ENCODE measurements at places on chromosomes 6 and 20.

- DNase-seq, result no peak
Observed at GRCh38 chr6:161676586-161676985, 402.7 kb upstream of the AGPAT4 start.

DNA sequence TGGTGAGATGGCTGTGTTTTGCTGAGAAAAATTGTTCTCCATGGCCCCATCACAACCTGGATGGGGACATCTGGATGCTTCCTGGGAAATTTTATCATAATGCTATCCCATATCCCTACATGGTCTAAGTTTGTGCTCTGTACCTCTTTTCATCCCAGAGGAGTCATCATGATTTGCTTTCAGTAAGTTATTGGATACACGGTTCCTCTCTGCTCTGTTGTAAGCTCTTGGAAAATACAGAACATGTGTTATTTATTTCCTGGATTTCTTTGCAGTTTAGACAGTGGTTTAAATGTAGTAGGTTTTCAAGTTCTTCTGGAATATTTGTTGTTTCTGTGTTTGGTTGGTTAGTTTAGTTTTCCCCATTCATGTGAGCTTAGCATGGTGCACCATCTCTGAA lies 129.2 kb upstream of the ECI2 start:
- no peak for DNase-seq

DNA sequence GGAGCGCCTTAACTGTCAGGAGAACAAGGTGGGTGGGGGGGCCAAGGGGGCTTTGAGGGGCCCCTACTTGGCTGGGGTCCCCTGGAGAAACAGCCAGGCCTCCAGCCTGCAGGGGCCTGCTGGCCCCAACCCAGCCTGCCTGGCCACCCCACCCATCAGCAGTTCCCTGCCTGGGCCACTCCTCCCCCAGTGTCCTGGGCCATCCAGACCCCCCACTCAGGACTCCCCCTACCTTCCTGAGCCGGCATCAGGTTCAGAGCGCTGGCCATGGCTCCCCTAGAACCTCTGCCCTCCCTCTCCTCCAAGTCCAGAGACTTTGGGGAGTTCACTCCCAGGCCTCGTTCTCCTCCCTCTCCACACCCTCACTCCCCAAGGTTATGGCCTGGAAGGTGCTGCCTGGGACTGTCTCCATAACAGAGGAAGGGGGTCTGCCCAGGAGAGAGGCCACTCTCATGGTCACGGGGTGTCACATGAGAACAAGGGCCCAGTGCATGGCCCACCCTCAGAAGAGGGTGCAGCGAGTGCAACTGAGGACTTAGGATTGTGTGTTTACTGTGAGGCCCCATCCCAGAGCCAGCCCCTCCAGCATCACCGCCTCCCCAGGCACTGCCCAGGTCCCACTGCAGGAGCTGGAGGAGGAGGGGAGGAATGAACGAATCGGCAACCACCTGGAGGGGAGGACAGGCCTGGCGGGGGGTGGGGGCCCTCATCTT lies 6.0 kb downstream of the SLC17A9 start:
- DNase-seq, result no peak

GRCh38 chr6:100186552-100186951 lies 192.5 kb upstream of the MCHR2 start:
- no peak for DNase-seq

- no peak for DNase-seq
Observed at GRCh38 chr6:133298335-133298734, 57.2 kb downstream of the EYA4 start.

GRCh38 chr20:31406115-31406514 lies at the start of gene DEFB121:
Gene DEFB121, minus strand, starts transcription at chr20:31406215. Its CDS starts 63 bp downstream, at chr20:31406152.
- no peak for DNase-seq

GRCh38 chr6:93468291-93468690 lies 48.9 kb upstream of the EPHA7 start:
- DNase-seq, result peak; percentile 7

- DNase-seq, result no peak
Observed at GRCh38 chr6:74579794-74580193, 626.1 kb downstream of the COL12A1 start.

- DNase-seq, result no peak
Observed at GRCh38 chr20:41068806-41069205, 40.2 kb downstream of the TOP1 start.

GRCh38 chr6:123879749-123880148 lies 76.1 kb downstream of the NKAIN2 start:
- DNase-seq, result no peak

GRCh38 chr6:70956451-70957283 lies at the start of gene B3GAT2:
Gene B3GAT2, minus strand, starts transcription at chr6:70957060. Its CDS starts 631 bp downstream, at chr6:70956429.
- DNase-seq, result no peak

DNA sequence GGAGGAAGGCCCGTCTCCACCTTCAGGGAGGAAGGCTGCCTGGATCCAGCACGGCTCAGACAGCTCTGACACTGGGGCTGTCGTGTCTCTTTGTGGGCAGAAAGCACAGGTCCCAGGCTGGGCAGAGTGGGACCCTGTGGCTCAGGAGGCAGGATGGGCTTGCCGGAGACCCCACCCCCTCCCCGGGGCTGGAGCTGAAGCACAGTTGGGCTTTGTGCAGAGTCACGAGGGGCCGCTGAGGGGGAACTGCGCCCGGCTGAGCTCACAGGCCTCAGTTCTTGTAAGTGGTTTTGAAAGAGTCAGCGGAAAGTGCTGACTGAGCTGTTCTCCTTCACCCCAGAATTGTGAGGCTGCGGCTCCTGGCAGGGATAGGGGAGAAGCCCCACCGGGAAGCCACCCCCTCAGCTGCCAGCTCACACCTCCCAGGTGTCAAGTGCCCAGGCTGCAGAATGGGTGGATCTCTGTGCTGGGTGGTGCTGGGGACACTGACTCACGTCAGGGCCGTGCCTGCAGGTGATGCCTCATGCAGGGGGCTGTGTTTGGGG lies 145.5 kb upstream of the RNF24 start:
- DNase-seq, result peak; percentile 62

- DNase-seq, result no peak
Observed at GRCh38 chr6:22598339-22598738, 29.0 kb downstream of the HDGFL1 start.

DNA sequence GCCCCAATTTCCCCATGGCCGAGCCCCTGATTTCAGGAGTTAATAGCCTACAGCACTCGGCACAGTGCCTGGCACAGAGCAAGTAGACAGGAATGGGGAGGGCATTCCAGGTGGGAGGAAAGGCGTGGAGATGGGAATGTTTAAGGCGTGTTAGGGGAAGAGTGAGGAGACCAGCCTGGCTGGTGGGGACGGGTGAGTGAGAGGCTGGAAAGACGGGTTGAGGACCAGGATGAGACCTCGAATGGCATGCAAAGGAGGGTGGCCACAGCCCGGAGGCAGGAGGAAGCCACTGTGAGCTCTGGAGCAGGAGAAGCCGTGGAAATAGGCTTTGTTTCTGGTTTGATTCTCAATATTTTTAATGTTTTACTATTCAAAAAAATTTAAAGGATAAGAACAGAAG lies 49.5 kb downstream of the CEBPB start:
- DNase-seq, result no peak

GRCh38 chr6:5107341-5107740 lies 22.2 kb downstream of the PPP1R3G start:
- no peak for DNase-seq

- no peak for DNase-seq
Observed at GRCh38 chr6:158725704-158726103, 75.8 kb downstream of the SYTL3 start.

GRCh38 chr6:150118627-150119026 lies 24.2 kb upstream of the PPP1R14C start:
- DNase-seq, result no peak

GRCh38 chr6:118693562-118693961 lies 42.2 kb upstream of the CEP85L start:
- DNase-seq, result no peak

- DNase-seq, result no peak
Observed at GRCh38 chr6:100493206-100493888, 28.6 kb upstream of the SIM1 start.

DNA sequence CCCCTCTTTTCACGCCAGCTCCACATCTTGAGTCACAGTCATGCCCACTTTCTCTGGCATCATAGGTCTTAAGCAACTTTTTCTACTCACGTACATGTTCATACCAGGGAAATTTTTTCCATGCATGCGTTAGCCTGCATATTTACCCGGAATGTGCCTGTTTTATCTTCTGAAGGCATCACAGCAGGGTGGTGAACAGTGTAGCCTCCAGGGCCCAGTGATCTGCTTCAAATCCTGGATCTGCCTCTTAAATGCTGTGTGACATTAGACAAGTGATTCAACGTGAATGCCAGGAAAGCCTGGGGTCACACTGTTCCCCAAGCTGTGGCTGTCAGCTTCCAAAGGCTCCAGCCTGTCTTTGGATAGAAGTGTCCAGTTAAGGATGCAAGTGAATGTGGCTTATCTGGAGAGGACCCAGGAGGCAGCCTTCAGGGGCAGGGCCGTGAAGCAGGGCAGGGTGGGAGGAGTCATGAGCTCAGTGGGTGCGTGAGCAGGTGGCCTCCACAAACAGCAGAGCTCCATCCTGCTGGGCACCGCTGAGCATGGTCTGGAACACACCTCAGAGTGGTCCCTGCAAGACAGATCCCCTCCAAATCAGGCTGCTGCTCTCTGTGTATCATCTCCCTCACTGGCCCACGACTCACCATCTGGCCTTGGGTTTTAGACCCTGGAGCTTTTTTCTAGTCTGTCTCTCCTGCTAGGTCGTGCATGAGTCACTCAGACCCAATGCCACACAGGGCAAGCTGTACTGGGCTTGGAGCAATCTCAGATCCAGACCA lies 30.4 kb upstream of the CD93 start:
- DNase-seq, result no peak

DNA sequence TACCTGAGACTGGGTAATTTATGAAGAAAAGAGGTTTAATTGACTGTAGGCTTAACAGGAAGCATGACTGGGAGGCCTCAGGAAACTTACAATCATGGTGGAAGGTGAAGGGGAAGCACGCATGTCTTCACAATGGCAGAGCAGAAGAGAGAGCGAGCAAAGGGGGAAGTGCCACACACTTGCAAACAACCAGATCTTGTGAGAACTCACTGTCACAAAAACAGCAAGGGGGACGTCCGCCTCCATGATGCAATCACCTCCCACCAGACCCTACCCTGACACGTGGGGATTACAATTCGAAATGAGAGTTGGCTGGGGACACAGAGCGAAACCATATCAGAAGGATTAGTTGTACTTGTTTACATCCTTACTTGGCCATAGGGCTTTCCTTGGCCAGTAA lies 49.7 kb downstream of the FIG4 start:
- DNase-seq, result no peak

GRCh38 chr6:142537612-142538478 lies 236.0 kb downstream of the ADGRG6 start:
- DNase-seq, result no peak

GRCh38 chr6:147071776-147072175 lies 132.4 kb upstream of the STXBP5 start:
- no peak for DNase-seq

DNA sequence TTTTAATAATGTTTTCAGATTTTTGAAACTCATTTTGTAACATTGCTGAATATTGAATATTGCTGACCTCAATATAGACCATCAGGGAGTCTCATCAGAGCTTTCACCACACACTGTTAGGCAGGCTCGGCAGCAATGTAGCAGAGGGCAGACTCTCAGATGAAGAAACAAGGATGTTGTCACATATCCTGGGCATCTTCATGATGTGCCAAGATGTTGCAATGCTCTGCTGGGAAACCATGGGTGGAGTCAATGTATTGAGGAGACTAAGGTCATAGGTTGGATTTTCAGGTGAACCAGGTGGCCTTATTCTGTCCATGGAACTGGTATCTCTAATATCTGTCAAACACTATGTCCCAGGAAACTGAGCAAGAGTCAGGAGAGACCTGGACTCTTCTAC lies 27.3 kb downstream of the NR2E1 start:
- no peak for DNase-seq

- DNase-seq, result no peak
Observed at GRCh38 chr6:43013097-43013842, 476 bp downstream of the MEA1 start.

DNA sequence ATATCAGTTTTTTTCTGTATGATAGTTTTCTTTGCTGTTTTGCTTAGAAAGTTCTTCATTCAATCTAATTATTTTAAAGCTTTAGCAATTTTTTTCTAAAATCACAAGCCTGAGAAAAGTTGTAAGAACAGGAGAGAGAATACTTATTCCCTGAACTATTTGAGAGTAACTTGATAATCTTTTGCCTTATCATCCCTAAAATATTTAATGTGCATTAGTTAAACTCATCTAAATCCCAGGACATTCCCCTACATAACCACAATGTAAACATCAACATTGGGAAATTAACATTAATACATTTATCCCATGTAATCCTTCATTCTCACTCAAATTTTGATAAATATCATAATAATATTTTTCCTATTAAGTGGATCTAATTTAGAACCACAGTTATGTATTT lies 241.8 kb downstream of the CD109 start:
- no peak for DNase-seq

Measured in retinal pigment epithelial cell (primary cell).